ENCODE measurements at places on chromosomes 2 and 18.
A peak's percentile ranks its signal among the peaks of the same experiment; 100 is the strongest.

DNA sequence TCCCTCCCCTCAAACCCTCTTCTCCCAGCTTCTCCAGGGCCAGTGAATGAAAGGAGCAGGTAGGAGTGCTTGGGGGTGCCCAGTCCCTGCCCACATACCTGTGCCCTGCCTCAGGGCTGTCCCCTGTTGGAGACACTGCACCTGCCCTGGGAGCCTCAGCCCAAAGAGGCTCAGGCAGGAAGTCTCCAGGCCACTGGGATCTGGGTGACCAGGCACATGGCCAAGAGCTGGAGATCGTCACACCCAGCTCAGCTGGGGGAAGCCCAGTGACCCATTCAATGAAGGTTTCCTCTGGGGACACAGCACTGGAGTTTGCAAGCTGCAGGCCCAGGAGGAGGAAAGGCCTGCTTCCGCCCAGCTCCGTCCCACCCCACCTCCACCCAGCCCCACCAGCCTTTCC, 156.4 kb downstream of the ZFP36L2 start:
- no peak for DNase-seq

GRCh38 chr18:22822024-22822423, 111.1 kb upstream of the RBBP8 start:
- DNase-seq = no peak

DNA sequence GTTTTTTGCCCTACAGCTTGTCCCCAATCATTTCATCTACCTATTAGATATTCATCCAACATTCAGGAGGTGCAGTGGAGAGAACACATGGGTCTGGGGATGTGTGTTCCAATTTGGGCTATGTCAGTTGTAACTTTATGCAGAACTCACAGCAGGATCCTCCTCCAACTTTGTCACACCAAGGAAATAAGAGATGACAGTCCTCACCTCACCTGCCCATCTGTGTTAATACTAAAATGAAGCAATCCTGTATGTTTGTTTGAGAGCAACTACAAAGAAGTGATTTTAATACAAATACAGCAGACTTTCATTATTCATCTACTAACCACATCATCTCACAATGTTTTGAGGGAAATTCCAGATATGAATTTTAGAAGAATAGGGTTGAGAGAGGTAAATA, 126.7 kb downstream of the ARHGAP15 start:
- no peak for DNase-seq

DNA sequence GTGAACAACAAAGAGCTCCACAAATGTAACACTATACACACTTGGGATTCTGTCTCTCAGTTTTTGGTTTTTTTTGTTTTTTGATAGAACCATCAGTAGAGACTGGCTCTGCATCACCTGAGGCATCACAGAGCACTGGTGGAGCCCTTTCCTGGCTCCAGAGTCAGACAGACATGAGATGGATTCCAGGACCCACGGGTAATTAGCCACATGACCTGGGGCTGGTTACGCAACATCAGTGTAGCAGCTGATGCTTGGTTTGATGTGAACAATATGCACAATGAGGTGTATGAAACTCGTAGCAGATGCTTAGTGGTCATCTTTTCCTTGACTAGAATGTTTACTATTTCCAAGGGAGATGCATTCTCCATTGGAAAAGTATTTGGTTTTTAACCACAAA, 40.7 kb downstream of the CMPK2 start:
- no peak for DNase-seq

- peak; percentile 49 for DNase-seq
Observed at GRCh38 chr2:234191819-234192407, 141.4 kb downstream of the SPP2 start.

GRCh38 chr18:55064760-55065159, 105.5 kb upstream of the CCDC68 start:
- no peak for DNase-seq

GRCh38 chr2:60442608-60443007, 110.8 kb downstream of the BCL11A start:
- no peak for DNase-seq

GRCh38 chr2:131039908-131040660, 53.2 kb downstream of the FAM168B start:
- DNase-seq = no peak

DNA sequence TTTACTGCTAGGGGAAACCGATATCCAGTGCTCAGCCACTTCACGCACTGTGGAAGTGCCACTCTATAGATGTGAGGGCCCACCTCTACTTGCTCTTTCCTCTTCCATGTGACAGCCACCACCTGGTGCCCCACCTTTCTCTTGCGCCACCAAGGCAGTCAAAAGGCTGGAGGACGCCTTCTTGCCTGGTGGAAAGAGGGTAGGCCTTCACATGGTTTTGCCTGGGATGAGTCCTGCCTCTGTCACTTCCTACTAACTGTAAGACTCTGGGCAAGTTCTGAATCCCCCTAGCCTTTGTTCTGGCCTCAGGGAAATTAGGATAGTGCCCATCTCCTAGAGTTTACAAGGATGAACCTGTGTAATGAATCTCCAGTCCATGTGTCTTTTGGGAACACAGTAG, 66.1 kb upstream of the ODC1 start:
- no peak for DNase-seq

DNA sequence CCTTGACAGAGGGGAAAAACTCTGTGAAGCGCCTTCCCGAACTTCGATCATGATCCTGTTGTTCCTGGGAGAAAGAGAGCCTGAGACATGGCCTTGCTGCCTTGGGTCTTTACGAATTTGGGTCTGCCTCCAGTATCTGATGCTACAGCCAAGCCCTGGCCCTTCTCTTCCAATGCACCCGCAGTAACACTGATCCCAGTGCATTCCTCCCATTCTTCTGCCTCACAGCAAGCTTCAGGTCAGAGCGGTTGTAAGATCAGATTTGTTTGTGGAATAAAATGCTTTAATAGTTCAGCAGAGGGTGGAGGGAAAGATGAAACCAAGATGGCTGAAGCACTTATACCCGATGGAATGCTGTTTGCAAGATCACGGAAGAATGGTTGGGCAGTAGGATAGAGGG, 196.7 kb upstream of the SIX2 start:
- no peak for DNase-seq

DNA sequence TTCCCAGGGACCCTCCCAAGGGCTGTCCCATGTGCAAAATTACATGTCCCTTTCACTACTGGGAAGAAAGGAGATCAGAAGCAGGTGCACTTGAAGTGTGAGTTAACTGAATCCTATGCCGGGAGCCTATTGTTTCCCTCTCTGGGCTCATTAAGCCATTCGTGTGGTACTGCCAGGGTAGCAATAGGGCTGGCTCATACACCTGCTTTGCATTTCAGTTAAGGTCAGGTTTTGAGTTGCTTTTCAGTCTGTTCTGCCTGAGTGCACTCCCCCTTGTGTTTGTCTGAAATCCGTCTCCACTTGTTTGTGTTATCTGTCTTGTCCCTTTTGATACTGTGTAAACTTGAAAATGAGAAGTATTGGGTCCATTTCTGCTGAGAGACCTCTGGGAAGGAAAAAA, 1232.6 kb upstream of the NRXN1 start:
- peak; percentile 88 for DNase-seq

DNA sequence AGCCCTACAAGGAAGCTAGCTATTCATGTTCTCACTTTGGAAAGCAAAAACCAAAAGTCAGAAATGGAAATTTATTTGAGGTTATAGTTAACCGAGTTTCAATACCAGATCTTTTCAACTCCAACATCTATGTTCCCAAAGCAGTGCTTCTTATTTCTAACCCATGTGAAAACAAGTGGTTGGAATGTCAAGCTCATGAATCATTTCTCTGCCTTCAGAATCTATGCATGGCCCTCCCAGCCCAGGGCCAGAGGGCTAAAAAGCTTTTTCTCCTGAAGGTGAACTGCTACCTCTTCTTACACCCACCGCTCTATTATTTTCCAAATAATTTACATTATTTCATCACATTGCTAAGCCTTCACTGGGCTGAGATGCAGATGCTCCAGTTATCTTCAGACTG, 158.4 kb downstream of the SP3 start:
- no peak for DNase-seq

DNA sequence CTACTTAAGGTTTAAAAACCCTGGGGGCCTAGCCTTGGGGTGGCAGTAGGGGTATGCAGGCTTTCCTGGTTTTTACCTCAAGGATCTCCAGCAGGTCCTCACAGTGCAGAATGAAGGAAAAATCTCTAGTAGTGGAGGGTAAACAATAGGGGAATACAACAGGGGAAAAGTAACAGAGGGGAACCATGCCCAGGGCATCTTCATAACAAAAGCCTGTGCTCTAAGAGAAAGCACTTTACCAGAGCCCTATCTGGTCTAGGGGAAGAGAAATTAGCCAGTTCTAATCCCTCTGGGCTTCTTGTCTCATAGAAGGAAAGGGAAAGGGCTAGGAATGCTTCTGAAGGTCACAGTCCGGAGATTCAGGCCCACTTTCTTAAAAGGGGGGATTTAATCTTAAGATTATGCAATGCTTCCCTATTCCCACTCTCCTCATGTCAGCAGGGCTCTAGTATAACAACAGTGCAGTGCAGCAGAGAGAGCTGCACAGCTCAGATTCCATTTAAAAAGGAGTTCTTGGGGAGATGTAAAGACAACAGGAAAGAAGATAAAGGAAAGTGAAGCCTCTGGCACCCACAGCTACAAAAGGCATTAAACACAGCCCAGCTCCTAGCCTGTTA, 149.0 kb upstream of the CYP1B1 start:
- DNase-seq = no peak

DNA sequence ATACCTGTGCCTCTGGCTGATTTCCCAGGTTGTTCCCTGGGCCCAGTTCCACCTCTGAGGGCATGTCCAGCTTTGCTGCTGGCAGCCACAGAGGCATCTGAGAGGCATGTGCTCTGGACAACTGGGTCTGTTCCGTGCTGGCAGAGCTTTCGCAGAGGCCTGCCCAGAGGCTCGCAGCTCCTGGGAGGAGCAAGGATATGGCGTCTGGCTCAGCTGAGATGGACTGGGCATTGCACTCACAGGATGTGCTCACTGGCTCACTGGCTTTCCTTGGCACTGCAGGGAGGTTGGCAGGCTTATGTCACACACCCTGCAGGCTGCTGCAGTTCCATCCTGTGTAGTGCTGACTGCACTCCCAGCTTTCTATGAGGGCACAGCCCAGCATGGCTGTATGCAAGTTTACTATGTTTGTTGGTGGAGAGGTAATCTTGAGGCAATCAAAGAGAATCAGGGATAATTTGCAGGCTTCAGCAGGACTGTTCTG, 172.3 kb downstream of the PRKCE start:
- no peak for DNase-seq

DNA sequence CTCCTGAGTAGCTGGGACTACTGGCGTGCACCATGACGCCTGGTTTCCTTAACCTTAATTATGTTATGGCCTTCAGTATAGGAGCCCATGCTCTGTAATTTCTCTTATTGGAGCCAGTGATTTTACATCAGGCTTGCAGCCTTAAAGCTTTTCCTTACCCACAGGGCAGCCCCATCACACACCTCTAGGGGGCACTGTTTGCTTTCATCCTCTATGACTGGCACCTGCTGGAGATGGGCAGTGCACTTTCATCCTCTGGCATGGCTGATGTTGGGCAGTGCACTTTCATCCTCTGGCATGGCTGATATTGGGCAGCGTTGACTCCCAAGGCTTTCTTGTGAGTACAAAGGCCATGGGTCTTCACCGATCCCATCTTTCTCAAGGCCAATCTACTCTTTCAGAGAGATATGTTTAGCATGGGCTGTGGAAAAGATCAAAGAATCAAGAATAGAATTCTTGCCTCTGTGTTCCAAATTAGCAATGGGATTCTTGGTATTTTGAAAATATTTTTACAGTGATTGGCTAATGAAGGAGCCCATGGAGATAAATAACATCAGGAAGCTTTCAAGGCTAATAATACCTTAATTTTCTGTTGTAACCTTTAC, 80.7 kb upstream of the MEX3C start:
- DNase-seq = peak; percentile 18

- no peak for DNase-seq
Observed at GRCh38 chr2:11305958-11306357, 38.5 kb downstream of the ROCK2 start.

DNA sequence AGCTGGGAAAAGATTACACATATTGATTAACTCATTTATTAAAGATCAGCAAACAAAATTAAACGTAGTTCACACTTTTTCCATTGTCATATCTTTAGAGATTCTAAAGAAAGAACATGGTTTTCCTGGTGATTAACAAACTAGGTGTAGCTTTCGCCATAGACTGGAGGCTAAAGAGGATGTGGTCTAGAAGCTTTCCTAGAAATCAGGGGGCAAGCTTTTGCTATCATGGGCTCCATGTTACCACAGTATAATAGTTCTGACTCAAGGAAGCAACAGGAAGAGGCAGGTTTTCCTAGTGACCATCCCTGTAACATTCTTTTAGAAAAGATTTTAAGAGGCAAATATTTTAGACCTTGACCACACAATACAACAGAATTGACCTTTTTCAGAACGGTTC, 232.7 kb downstream of the METTL4 start:
- no peak for DNase-seq

GRCh38 chr2:239113615-239114014, 265.7 kb downstream of the TWIST2 start:
- DNase-seq = no peak

- DNase-seq = no peak
Observed at GRCh38 chr2:12412898-12413305, 303.8 kb upstream of the TRIB2 start.

- DNase-seq = no peak
Observed at GRCh38 chr2:37593024-37593423, 78.4 kb downstream of the CDC42EP3 start.

- no peak for DNase-seq
Observed at GRCh38 chr2:71620851-71621251, 167.5 kb downstream of the DYSF start.

- no peak for DNase-seq
Observed at GRCh38 chr2:207600231-207600630, 25.0 kb downstream of the METTL21A start.

DNA sequence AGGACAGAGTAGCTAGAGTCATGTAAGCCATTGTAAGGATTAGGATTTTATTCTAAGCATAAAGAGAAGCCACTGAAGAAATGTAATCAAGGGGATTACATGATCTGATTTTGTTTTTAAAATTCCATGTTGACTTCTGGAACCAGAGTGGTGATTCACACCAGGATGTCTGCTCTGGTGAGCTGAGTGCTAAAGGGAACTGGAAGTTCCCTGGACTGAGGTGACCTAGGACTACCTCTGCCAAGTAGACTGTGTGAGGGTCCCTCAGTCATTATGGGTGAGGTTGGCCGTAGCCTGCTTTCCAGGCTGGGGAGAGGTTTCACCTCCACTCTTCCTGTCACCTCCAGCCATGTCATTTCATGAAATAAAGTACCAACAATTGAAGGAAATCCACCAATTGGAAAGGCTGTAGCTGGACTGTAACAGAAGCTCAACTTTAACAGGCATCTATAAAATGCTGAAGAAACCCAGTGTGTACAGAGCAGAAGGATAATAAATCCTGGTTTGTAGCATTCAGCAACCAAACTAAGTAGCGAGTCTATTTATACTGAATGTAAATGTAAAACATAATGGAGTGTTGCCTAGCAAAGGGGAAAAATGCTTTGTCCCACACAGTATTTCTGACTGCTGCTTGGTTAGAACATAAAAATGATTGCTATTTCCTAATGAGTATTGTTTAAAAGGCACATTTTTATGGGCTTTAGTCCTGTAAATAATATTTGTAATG, 507.4 kb upstream of the PKDCC start:
- DNase-seq = no peak

All from NCI-H187 treated with DMSO at 0.1 percent for 48 hours (cell line).